Fibroblast of lung (primary cell): ENCODE measurements at places on chromosomes 5 and 9. TPM values are rescaled to one million over a fixed set of nuclear protein-coding genes. Genes with fewer than 3 reads are reported as not detected.

PCDHB3 gene
- 0.77 and 1.7 TPM in 2 replicates for total RNA-seq

RAPGEF6 gene
- 30.0 and 35.7 TPM in 2 replicates for total RNA-seq

CTXN3 gene
- total RNA-seq, result not detected in 2 replicates

COL27A1 gene
- 3.6 and 5.4 TPM in 2 replicates for total RNA-seq

PCDHB13 gene
- total RNA-seq, result 0.26 and 1.5 TPM in 2 replicates

IL9 gene
- total RNA-seq, result not detected in 2 replicates

OR1J2 gene
- total RNA-seq, result 0.26 and 0.33 TPM in 2 replicates

LMAN2 gene
- 294 and 396 TPM in 2 replicates for total RNA-seq

S1PR3 gene
- total RNA-seq, result 20.5 and 23.1 TPM in 2 replicates

RFX3 gene
- 2.8 and 3.1 TPM in 2 replicates for total RNA-seq

GGTA1 gene
- under 0.01 TPM in 1 of 2 replicates, not detected in the other for total RNA-seq

SMIM33 gene
- not detected in 2 replicates for total RNA-seq

FGF10 gene
- 110 and 154 TPM in 2 replicates for total RNA-seq

TERT gene
- total RNA-seq, result not detected in 2 replicates

SNCAIP gene
- 4.1 and 5.1 TPM in 2 replicates for total RNA-seq

RETREG1 gene
- 0.51 and 0.99 TPM in 2 replicates for total RNA-seq

PCDHAC2 gene
- total RNA-seq, result 1.7 and 2.6 TPM in 2 replicates

GRM6 gene
- not detected in 2 replicates for total RNA-seq

CAMK4 gene
- total RNA-seq, result 0.77 and 0.83 TPM in 2 replicates

C5orf52 gene
- not detected in 2 replicates for total RNA-seq

PCDHGA5 gene
- 1.5 and 2.6 TPM in 2 replicates for total RNA-seq

HSDL2 gene
- 39.3 and 49.9 TPM in 2 replicates for total RNA-seq

SPZ1 gene
- not detected in 2 replicates for total RNA-seq

ZNF658 gene
- 6.4 and 6.9 TPM in 2 replicates for total RNA-seq

DDX4 gene
- not detected in 2 replicates for total RNA-seq

RECK gene
- 43.1 and 98.4 TPM in 2 replicates for total RNA-seq

TYRP1 gene
- total RNA-seq, result 0.17 TPM in 1 of 2 replicates, not detected in the other

GFI1B gene
- under 0.01 TPM in 1 of 2 replicates, not detected in the other for total RNA-seq

MPDZ gene
- 59.1 and 66.9 TPM in 2 replicates for total RNA-seq

PKD2L2 gene
- 0.26 TPM in 1 of 2 replicates, not detected in the other for total RNA-seq

SLC6A18 gene
- not detected in 2 replicates for total RNA-seq

SLC6A19 gene
- not detected in 2 replicates for total RNA-seq

LRRC19 gene
- total RNA-seq, result not detected in 2 replicates

PCDHGC3 gene
- total RNA-seq, result 59.0 and 63.4 TPM in 2 replicates

EMB gene
- total RNA-seq, result 2.6 and 11.6 TPM in 2 replicates

AQP7 gene
- 0.26 and 0.83 TPM in 2 replicates for total RNA-seq

TSSK1B gene
- under 0.01 and 0.50 TPM in 2 replicates for total RNA-seq

NR5A1 gene
- total RNA-seq, result not detected in 2 replicates

FEM1C gene
- 20.3 and 53.2 TPM in 2 replicates for total RNA-seq

NXNL2 gene
- total RNA-seq, result 0.77 and 1.3 TPM in 2 replicates

ZDHHC11 gene
- 2.5 and 2.6 TPM in 2 replicates for total RNA-seq

SCGB3A2 gene
- total RNA-seq, result not detected in 2 replicates

STKLD1 gene
- 0.51 and 0.99 TPM in 2 replicates for total RNA-seq

C9orf153 gene
- total RNA-seq, result 0.17 and 0.51 TPM in 2 replicates

PCA3 gene
- not detected in 2 replicates for total RNA-seq

ASS1 gene
- total RNA-seq, result 223 and 276 TPM in 2 replicates

ELAVL2 gene
- under 0.01 and 0.26 TPM in 2 replicates for total RNA-seq

ARSI gene
- total RNA-seq, result 5.9 and 8.5 TPM in 2 replicates

IFNA2 gene
- not detected in 2 replicates for total RNA-seq

CACNA1B gene
- under 0.01 and 0.17 TPM in 2 replicates for total RNA-seq

PTPN3 gene
- total RNA-seq, result 1.3 and 2.3 TPM in 2 replicates

SPINK13 gene
- total RNA-seq, result not detected in 2 replicates

CDC25C gene
- total RNA-seq, result 0.26 and 3.0 TPM in 2 replicates

HTR4 gene
- not detected in 2 replicates for total RNA-seq

MYORG gene
- total RNA-seq, result 0.26 and 0.83 TPM in 2 replicates

ENC1 gene
- total RNA-seq, result 15.4 and 21.8 TPM in 2 replicates

ADAMTS6 gene
- 45.2 and 48.3 TPM in 2 replicates for total RNA-seq
